ENCODE measurements at places on chromosomes 11 and 22. TPM values are rescaled to one million over a fixed set of nuclear protein-coding genes. Genes with fewer than 3 reads are reported as not detected.

The MUS81 gene
- total RNA-seq, result 94.8 TPM

The FOLH1 gene
- total RNA-seq, result not detected

The TUB gene
- total RNA-seq, result 0.10 TPM

- H3K4me3 ChIP-seq, result no peak overlapping the region
- DNase-seq, result no peak
- no peaks in the 10 kb centered on the region for H3K4me1 ChIP-seq
- H3K27ac ChIP-seq, result no peak overlapping the region
Measured at GRCh38 chr11:112751329-112751728, 209.9 kb upstream of the NCAM1 start.

GRCh38 chr11:85784480-85785265 lies 26.3 kb downstream of the SYTL2 start:
- H3K4me1 ChIP-seq, result peaks cover 55% of the 10 kb centered on the region
- no peaks in the 10 kb centered on the region for H3K27me3 ChIP-seq
- peaks cover 6% of the 10 kb centered on the region for H3K36me3 ChIP-seq

GRCh38 chr11:133955081-133955891 lies 1.5 kb downstream of the IGSF9B start:
- H3K36me3 ChIP-seq, result peaks cover 5% of the 10 kb centered on the region
- peak overlapping the region; percentile 90 for H3K4me3 ChIP-seq
- DNase-seq, result peak; percentile 67
- peaks cover 47% of the 10 kb centered on the region for H3K4me1 ChIP-seq
- peaks cover 34% of the 10 kb centered on the region for H3K27me3 ChIP-seq

- H3K36me3 ChIP-seq, result no peaks in the 10 kb centered on the region
- H3K27ac ChIP-seq, result no peak overlapping the region
- no peak for DNase-seq
Measured at GRCh38 chr11:7511401-7511800, 2.4 kb upstream of the PPFIBP2 start.

GRCh38 chr11:124737638-124738305 lies 2.0 kb upstream of the NRGN start:
- H3K4me3 ChIP-seq, result no peak overlapping the region
- H3K27me3 ChIP-seq, result peaks cover 26% of the 10 kb centered on the region
- H3K4me1 ChIP-seq, result peaks cover 26% of the 10 kb centered on the region

DNA sequence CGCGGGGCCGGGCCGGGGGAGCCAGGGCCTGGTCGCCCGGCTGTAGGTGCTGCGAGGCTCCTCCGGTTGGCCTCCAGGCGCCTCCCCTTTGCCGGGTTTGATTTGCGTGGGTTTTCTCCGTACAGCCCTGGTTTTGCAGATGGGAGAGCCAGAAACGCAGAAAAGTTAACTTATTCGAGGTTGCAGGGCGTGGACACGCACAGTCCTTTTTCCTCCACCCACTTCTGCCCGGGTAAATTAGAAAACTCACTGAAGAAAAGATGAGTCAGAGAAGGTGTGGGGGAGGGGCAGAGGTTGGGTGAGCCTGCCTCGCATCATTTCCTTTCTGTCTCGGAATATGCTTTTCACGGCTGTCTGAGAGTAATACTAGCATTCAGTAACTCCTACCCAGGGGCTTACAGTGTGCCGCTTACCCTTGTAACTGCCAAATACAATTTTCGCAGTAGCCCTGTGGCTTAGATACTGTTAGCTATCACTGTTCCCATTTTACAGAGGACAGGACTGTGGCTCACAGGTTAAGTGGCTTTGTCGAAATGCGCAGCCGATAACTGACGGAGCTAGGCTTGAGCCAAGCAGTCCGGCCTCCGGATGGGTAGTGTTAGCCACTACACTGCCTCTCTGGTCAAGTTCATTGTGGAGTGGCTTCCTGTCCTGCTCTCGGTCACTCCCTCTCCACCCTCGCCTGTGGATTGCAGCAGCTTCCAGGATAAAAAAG lies 812 bp downstream of the FADD start:
- no peaks in the 10 kb centered on the region for H3K27me3 ChIP-seq
- H3K4me1 ChIP-seq, result peaks cover 48% of the 10 kb centered on the region
- peaks cover 9% of the 10 kb centered on the region for H3K36me3 ChIP-seq
- H3K27ac ChIP-seq, result peak overlapping the region; percentile 99
- peak overlapping the region; percentile 99 for H3K4me3 ChIP-seq
- DNase-seq, result peak; percentile 92

DNA sequence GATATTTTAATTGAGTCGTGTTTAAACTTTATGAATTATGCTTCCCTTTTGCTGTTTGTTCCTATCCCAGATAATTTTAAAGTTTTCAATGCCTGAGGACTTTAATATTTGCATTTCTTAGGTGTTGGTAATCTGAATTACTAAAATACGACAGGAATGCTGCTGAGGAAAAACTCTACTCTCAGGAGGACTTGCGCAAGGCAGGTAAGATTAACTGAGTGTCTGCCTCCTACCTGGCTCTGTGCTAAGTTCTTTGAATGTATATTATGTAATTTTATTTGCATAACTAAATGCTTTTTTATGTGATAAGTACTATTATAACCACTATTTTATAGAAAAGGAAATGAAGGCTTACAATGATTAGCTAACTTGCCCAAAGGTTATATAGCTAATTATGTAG lies 2.7 kb upstream of the KCNA4 start:
- DNase-seq, result no peak
- H3K4me3 ChIP-seq, result no peak overlapping the region
- H3K36me3 ChIP-seq, result no peaks in the 10 kb centered on the region
- peaks cover 35% of the 10 kb centered on the region for H3K27me3 ChIP-seq
- H3K4me1 ChIP-seq, result no peaks in the 10 kb centered on the region
- H3K27ac ChIP-seq, result no peak overlapping the region

All from activated T-cell treated with anti-CD3 and anti-CD28 coated beads, Interleukin-2, amount 50 U/mL, for 72 hours (primary cell).